Fibroblast of upper back skin (primary cell): ENCODE measurements at places on chromosomes 7 and 10.

- DNase-seq, result no peak
These were observed 20.6 kb downstream of the EMX2 start for GRCh38 chr10:117562896-117563737.

DNA sequence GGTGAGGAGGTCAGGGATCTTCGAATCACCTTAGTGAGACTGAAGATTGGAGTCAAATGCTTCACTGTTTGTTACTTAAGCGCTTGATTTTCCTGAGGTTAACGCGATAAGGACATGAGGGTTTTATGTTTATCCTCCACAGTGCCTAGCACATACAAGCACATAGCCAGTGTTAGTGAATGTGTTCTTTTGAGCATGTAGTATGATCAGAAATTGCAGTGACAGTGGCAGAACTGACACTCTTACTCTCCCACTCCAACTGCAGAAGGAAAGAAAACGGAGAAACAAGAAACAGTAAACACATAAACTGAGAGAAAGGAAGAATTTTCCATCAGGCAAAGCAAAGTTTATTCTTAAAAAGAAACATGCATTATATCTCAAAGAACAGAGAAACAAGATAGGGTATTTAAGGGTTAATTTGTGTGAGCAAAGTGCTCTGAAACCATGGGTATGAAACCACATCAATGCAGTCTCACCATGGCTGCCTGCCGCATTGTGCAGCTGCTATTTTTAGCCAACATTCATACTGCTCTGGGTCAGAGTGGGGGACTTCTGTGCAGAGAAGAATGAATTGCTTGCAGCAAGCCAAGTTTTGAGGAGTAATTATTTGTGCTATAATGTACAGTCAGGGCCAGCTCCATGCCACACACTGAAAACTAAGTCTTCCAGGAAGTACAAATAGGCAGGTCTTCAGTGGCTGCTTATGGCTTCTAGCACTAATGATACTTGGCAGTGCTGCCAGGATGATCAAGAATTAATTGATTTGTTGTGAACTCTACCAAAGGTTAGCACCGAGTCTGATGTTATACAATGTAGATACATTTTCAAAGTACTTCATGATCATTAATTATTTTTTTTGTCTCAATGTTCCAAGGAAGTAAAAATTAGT is 152.0 kb downstream of the MACC1 start:
- peak; percentile 92 for DNase-seq

- no peak for DNase-seq
These were observed 44.4 kb upstream of the OCM2 start for GRCh38 chr7:98034081-98035035.

DNA sequence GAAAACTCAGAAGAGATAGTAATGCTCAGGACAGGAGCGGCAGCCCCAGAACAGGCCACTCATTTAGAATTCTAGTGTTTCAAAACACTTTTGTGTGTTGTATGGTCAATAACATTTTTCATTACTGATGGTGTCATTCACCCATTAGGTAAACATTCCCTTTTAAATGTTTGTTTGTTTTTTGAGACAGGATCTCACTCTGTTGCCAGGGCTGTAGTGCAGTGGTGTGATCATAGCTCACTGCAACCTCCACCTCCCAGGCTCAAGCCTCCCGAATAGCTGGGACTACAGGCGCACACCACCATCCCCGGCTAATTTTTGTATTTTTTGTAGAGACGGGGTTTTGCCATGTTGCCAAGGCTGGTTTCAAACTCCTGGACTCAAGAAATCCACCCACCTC is 65.9 kb upstream of the CAPZA2 start:
- DNase-seq, result no peak

DNA sequence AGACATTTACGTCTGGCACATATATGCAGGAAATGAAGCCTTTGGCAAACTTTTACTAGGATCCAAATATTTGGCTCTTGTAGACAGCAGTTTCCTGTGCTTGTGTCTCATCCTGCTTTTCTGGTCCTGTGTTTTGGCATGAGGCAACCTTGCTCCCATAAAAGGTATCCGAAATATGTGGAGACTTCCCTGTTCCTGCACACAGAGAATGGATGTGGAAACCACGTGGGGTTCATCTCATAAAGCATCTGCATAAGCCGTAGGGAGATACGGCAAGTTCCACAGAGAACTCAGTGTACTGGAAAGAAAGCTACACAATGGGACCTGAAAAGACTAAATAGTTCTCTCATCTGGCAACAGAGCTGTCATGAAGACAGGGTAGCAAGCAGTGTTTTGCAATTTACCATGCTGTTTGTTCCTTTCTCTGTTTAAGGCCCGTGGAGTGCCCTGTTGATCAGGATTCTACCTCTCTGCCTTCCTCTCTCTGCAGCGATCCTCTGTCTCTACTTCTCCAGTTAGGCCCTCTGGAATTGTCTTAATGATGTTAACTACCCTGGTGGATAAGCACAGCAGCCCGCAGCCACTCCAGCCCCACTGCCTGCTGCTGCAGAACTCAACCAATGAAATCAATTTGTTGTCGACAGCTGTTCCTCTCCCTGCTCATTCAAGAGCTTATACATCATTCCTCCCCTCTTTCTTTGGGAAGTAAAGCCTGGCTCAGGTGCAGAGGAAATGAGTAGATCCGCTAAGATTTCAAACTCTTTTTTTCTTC is 293.6 kb downstream of the CSTF2T start:
- DNase-seq, result peak; percentile 91

GRCh38 chr10:102231357-102232318 is 5.5 kb downstream of the ELOVL3 start:
- DNase-seq, result no peak

GRCh38 chr7:82044497-82045080 is 274.7 kb upstream of the HGF start:
- peak; percentile 59 for DNase-seq

DNA sequence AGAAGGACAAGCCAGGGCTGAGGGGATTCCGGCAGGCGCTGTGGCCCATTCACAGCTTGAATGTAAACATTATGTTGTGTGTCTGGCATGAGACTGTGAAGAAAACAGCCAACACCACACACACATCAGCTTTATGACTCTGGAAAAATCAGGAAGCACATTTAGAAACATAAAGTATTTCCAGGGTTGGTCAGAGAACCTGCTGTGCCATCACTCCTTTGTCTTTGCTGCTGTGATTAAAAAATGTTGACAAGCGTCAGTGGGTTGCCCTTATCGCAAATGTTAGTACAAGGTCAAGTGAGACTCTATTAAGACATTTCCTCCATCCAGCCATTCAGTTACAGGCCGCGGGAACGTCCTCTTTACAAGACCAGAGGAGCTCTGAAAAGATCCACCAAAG is 95.4 kb downstream of the TAX1BP1 start:
- DNase-seq, result no peak

DNA sequence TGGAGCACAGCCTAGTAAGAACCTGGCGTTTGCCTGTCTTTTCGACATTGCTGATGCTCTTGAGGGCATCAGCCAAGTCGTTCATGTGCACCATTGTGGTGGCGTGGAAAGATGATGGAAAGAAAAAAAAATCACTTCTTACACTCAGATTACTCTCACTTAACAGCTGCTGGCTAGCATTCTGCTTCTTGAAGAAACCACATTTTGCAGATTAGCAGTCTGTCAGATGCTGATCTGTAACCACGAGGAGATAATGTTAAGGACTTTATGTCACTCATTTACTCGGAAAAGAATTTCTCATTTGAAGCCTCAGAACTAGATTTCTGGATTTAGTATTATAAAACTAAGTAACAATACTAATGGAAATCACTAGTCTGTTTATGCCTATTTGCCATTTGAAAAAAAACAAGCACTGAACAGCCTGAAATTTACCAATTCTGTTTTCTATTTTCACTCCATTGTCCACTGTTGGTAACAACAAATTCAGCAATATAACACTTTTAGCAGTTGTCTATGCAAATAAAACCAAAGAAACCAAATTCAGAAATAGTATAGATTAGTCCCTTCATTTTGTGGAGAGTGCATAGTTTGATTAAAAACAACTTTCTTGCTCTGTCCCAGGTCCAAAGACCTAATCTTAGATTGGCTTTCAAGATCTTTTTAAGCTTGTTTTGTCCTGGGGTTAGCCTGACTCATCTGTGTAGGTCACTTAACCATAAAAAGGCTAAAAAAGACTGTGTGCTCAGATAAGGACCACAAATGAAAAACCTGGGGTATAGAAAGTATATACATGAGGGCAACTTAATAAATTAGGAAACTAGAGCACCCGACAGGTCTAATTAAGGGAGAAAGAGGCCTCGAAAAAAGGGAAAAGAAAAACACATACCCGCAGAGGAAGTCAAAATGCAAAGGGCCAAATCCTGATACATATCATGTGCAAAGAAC is 67.5 kb downstream of the NT5C2 start:
- peak; percentile 20 for DNase-seq

DNA sequence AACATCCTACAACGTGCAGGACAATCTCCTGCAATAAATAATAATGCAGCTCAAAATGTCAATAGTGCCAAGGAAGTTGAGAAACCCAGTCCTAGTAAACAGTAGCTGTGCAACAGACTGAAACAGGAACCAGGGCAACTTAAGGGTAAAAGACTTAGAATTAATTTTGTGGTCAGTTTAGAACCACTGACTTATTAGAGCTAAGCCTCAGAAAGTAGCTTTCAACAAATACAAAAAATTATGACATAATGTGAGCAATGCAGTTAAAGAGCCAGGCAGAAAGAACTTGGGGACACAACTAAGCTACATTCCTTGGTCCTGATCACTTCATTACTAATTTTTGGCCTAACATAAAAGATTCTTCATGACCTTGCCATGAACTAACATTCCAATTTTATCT is 195.4 kb downstream of the MACC1 start:
- peak; percentile 71 for DNase-seq

DNA sequence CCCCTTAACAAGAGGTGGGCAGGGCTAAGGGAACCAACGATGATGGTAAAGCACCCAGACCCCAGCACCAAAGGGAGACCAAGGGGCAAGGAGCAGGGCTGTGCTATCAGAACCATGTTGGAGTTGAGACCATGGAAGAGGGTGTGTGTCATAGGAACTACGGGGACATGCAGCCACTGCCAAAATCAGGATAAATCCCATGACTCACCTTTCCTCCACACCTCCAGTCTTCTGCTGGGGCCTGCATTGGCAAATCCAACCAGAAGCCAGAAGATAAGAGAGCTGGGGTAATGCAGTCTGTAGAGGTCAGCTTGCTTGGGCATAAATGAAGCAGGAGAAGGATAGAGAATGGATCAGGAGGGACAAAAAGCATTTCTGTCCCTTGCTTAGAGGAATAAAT is 42.7 kb upstream of the SMARCD3 start:
- no peak for DNase-seq

DNA sequence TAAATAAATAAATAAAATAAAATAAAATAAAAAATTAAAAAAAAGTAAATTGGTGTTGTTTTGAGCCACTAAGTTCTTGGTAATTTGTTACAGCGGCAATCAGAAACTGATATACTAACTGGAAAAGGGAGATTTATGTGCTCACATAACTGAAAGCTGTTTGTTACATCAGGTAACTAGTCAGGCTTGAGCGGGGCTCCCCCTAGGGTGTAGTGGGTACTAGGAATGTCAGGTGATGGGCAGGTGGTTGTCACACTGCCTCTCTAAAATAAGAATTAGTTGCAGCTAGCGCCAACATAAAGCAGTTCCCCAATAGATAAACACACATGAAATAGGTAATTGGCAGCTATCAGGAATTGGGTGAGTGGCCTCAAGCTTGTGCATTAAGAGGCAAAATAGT is 1336.9 kb downstream of the XPNPEP1 start:
- DNase-seq, result no peak

DNA sequence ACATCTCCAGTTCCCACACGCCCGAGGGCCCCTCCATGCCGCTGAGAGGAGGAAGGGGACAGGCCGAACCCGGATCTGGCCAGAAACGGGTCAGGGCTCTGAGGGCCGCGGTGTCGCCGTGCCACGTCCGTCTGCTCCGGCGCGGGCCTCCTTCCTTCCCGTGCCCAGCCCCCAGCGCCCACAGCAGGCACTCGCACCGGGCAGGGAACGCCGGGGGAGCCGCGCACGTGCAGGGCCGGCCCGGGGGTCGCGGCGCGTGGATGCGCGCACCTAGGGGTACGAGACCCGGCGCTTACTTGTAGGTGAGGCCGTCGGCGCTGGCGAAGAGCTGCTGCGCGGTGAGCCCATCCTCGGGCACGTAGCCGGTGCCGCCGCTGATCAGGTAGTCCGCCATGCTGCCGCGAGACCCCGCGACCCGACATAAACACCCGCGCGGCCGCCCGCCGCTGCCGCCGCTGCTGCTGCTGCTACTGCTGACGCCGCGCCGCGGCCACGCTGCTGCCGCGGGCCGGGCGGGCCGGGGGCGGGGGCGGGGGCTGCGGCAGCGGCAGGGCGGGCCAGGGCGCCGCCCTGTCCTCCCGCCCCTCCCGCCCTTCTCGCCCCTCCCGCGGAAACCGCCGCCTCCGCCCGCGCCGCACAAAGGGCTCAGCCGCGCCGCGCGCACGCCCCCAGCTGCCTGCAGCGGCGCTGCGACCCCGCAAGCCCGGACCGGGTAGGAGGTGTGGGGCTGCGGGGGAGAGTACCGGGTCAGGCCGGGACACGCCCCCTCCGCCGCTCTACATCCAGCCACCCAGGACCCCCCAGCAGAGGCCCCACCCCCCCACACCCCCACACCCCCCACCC is 4.1 kb downstream of the IMPDH1 start:
- DNase-seq, result peak; percentile 31

DNA sequence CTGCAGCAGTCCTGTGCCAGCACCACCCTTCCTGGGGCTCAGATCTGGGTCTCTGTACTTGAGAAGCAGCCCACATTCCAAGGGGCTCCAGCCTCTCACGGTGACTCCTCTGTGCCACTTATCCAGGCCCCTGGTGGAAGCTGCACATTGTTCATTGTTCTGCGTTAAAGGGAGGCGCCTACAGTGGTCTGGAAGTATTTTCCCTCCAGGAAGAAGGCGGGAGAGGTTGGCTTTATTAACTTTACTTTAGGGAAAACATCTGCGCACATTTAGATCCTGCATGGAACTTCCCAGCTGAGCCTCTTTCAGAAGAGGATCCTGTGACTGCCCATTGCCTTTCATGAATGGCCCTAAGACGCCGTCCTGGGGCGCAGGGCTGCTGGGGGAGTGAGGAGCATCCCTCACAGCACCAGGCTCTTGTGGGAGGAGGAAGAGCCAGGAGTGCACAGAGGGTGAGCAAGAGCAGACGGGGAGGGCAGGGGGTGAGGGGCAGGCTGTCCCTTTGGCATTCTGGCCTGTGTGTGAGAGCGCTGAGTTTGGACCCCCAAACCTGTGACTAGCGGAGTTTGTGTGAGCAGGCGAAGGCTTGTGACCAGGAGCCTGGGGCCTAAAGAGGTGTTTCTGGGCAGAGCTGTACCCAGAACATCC is 98.6 kb upstream of the BTBD16 start:
- DNase-seq, result no peak

DNA sequence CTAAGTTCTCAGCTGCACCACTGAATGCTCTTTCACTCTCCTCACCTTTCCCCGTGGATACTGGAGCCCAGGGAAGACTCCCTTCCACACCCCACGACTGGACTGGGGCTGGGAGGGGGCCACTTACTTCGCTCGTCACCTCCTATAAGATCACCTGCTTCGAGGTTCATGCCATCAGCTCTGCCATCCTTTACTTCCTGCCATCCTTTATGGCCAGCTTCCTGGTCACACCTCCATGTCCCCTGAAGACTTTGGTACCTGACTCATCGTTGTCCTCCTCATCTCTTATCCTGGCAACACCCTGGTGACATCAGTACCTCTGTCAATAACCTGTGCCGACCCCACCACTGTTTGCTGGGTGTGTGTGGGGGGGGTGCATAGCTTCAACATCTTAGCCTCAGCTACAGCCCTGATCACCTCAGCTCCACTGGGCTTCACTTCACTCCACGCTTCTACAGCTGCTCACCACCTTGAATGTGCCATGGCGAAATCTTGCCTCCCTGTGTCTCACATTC is 8.7 kb upstream of the VDAC2 start:
- DNase-seq, result no peak

- DNase-seq, result no peak
These were observed 123.6 kb upstream of the JCAD start for GRCh38 chr10:30183055-30183402.
